CD4-positive, alpha-beta T cell treated with Interleukin-4 for 4 hours (primary cell): ENCODE measurements at places on chromosomes 7 and 10.

- DNase-seq = no peak
Observed at GRCh38 chr7:68918621-68919020, 679.7 kb upstream of the AUTS2 start.

GRCh38 chr10:4943821-4944220 is 19.4 kb upstream of the AKR1C1 start:
- no peak for DNase-seq

- DNase-seq = no peak
Observed at GRCh38 chr10:68333058-68333395, 299 bp upstream of the PBLD start.

GRCh38 chr7:113120647-113121046 is 2.3 kb upstream of the SMIM30 start:
- DNase-seq = no peak

DNA sequence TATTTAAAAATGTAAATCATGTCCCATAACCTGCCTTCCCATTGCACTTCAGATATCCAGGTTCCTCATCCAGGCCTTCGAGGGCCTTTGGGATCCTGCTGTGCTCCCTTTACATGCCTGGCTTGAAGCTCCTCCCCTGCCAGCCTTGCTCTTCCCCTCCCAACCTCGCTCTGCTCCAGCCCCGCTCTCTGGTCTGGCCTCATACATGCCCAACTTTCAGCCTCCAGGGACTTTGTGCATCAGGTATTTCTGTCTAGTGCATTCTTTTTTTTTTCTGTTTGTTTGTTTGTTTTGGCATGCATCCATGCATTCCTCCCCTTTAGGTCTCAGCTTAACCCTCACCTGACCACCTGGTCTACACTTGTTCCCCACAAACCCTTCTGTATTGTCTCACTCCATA is 160.3 kb downstream of the SNX10 start:
- DNase-seq = no peak

DNA sequence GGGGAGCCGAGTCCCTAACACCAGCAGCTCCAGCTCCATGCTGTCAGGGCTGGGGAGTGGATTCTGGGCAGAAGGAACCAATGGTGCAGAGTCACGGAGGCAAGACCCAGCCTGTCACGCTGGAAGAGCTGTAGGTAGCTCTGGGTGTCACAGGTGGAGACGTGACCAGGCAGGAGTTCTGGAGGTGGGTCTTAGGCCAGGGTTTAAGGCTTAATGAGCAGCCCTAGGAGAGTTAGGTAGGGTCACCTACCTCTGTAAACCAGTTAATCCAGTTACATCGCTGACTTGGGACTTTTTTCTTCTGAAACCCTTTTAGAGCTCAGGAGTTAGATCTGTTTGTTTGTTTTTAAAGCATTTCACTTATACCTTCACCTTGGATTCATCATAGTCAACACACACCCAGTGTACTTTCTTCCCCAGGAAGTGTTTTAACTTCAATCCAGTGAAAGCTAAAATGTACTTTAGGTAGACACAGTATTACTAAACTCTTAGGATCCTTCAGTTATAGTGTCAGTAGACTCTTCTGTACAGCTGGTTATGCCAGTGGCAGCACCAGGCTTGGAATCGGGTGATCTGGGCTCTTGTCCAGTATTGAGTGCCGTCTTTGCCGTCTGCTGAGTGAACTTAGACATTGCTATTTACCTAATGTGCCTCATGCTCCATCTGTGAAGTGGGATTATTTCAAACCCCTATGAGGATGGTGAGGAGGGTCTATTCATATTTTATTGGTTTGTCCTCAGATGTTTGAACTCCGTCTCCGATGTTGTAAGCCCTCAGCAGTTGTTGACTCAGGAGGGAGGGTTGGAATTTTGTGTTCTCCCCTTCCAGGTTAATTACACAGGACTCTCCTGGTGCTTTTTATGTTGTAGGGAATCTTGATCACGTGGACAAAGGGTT is 31.0 kb downstream of the TACR2 start:
- no peak for DNase-seq

GRCh38 chr7:76346097-76346496 is 12.7 kb downstream of the YWHAG start:
- no peak for DNase-seq

DNA sequence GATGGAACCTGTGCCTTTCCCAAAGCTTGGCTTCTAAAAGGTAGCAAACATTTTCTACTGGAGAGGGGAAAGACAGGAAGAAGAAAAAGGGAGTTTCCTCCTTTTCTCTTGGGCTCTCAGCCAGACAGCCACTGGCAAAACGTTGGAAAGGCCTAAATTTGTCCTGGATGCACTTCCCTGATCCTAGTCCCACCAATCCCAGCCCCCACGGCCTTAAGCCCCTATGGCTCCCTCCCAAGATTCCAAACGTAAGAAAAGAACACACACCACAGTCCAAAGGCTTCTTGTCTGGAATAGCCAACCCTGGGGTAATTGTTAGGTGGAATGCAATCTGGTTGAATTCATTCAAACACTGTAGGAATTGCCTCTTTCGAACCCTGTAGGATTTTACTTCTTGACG is 959 bp upstream of the TLX1 start:
- DNase-seq = no peak

DNA sequence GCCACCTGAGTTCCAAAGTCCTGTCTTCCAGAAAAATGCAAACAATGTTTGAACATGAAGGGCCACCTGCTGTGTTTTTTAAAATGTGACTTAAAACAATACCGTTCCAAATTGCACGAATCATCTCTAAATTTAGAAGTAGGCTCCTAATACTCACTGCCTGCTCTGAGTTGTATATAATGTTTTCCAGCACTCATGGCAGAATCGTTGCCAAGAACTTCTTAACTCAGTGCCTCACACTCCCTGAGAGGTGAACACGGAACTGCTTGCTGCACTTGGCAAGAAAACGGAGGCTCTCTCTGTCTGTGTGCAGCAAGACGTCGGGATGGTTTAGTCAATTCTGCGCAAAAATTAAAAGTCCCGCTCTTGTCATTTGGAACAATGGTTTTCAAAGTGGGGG is 757.3 kb upstream of the AUTS2 start:
- no peak for DNase-seq

- DNase-seq = peak; percentile 81
Observed at GRCh38 chr10:62681211-62681940, 123.1 kb upstream of the ADO start.

- no peak for DNase-seq
Observed at GRCh38 chr7:36794689-36795088, 70.4 kb upstream of the AOAH start.

DNA sequence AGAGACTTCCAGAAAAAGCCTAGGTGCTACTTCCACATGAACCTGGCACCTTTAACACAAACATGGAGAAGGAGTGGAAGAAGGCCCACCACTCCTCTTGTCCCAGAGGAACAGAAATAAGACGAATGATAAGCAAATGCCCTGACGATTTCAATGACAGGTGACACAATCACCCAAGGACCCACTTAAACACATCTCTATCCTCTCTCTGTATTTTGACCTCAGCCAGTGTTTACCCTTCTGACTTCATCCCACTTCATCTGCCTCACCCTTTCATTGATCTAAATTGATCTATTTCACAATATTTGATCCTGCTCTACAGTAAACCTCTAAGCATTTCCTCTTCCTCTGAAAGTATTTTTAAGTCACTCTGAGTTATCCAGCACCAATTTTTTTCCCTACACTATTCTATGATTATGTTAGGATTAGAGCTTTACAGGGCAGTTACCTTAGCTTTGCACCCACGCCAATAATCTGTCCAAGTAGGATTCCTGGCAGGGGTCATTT is 9.1 kb downstream of the GOT1 start:
- DNase-seq = no peak

GRCh38 chr10:112383325-112383724 is 9.4 kb downstream of the ACSL5 start:
- no peak for DNase-seq

GRCh38 chr10:83990126-83990525 is 149.2 kb upstream of the GHITM start:
- DNase-seq = no peak

GRCh38 chr7:132782777-132783640 is 206.7 kb upstream of the PLXNA4 start:
- DNase-seq = no peak

GRCh38 chr7:47725031-47725780 is 143.3 kb upstream of the TNS3 start:
- no peak for DNase-seq

- no peak for DNase-seq
Observed at GRCh38 chr10:97426776-97427570, 982 bp downstream of the PGAM1 start.

- no peak for DNase-seq
Observed at GRCh38 chr10:60390224-60390626, 550 bp upstream of the ANK3 start.

- no peak for DNase-seq
Observed at GRCh38 chr10:82661701-82662100, 786.7 kb downstream of the NRG3 start.

GRCh38 chr10:102444851-102445250 is 6.5 kb downstream of the C10orf95 start:
- DNase-seq = no peak

DNA sequence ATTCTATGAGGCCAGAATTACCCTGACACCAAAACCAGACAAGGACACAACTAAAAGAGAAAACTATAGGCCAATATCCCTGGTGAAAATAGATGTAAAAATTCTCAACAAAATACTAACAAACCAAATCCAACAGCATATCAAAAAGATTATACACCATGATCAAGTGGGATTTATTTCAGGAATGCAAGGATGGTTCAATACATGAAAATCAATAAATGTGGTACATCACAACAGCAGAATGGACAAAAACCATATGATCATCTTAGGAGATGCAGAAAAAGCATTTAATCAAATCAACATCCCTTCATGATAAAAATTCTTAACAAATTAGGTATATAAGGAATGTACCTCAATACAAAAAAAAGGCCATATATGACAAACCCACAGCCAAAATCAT is 5.6 kb upstream of the SCART1 start:
- no peak for DNase-seq

- DNase-seq = no peak
Observed at GRCh38 chr7:2614631-2615330, 17.0 kb upstream of the TTYH3 start.

GRCh38 chr7:152338561-152338960 is 97.2 kb downstream of the KMT2C start:
- DNase-seq = no peak

DNA sequence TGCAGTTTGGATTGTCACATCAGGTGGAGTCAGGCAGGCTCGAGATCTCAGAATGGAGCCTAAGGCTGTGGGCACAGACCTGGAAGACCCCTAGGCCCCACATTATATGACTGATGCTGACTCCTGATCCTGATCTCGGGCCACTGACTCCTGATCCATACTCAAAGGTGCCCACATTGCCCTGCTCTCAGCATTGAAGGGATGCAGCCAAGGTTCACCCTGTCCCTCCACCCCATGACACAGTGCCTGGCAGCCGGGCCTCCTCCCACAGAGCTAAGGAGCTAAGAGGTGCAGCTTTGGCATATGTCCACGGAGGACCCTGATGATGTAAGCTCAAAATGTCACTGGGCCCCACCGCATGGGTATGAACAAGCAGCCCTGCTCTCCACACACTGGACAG is 36.6 kb downstream of the TCERG1L start:
- DNase-seq = no peak

GRCh38 chr7:92614660-92615174 is 24.5 kb upstream of the FAM133B start:
- DNase-seq = no peak

DNA sequence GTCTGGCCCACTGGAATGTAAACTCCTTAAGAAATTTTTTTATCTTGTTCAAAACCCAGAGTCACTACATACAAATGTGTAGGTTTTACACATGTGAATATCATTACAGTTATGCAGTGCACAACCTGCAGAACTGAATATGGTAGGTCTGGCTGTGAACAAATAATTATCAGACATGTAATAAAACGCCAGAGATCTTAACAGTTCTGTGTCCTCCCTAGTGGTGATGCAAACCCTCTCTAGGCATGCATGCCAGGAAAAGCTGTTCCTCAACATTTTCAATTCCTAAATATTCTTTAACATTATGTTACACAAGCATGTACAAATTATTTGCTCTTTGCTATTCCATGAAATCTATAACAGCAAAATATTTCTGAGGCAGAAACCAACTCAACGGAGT is 124.6 kb downstream of the IMMP2L start:
- no peak for DNase-seq

DNA sequence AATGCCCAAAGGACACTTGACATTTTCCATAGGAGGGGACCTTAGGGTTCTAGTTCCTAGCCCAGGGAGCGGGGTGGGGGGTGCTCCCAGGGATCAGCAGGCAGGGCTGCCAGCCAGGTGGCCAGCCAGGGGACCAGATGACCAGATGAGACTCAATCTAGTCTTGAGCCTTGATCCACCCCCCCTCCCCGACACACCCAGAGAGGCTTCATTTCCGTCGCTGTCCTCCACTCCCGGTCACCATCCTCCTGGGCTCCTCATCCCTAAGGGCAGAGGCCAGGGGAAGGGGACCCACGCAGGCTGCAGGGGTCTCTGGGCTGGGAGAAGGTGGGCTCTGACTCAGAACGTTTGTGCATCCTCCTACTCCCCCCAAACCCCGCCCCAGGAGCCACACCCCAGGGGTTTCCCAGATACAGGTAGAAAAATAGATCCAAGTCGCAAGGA is 1.0 kb downstream of the STX1A start:
- DNase-seq = peak; percentile 38

DNA sequence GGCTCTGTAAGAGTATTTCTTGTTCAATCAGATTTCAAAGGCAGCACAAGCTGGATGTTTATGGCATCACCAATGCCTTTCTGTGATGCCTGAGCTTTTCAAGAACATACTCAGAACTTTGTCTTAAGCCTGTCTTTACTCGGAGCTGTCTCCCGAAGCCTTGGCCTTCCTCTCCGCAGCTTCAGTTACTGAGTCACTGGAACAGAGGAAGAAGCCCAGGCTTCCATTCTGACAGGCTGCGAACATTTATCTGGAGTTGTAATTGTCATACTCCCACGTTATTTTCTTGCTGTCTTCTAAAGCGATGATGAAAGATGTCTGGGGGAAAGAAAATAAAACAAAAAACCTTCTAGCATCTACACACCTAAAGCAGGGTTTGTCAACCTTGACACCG is 43.9 kb downstream of the GRK5 start:
- DNase-seq = no peak
